ENCODE measurements at places on chromosomes 1 and 21.

DNA sequence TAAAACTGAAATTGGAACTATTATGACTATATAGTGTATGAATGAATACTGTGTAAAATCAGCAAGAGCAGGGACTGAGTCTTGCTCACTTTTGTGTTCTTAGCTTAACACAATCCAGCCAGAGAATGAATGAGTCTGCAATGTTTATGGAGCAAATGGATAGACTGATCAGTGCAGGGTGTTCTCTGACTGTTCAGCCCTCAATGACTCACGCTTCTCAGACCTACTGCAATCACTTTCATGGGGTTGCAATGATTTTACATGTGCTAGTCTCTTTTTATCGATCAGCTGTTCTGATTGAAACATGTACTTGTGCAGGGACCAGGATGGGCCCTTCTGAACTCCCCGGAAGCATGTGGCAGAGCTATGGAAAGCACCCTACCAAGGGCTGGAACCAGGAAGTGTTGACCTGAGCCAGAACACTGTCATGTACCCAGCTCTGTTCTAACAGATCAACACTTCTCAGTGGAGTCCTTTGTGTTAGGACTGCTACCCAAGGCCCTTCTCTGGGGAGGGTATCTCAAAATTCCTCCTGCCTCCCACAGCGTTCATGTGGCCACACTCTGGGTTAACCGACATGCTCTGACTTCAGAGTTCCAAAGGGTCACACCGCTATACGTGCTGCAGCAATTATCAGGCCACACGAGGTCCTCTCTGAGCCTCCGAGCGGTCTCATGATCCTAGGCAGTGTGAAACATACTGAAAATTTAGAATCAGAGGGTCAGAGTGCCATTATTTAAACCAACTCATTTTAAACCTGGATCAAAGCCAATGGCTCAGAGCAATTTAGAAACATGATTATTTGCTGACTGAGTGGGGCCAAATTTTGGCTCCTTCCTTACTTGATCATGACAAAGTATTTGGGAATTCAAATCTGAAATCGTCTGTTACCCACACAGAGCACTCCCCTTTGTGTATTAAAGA, 35.2 kb downstream of the GRIK1 start:
- peak; percentile 23 for DNase-seq

- no peak for DNase-seq
Measured at GRCh38 chr1:64811131-64811530, 66.3 kb downstream of the RAVER2 start.

DNA sequence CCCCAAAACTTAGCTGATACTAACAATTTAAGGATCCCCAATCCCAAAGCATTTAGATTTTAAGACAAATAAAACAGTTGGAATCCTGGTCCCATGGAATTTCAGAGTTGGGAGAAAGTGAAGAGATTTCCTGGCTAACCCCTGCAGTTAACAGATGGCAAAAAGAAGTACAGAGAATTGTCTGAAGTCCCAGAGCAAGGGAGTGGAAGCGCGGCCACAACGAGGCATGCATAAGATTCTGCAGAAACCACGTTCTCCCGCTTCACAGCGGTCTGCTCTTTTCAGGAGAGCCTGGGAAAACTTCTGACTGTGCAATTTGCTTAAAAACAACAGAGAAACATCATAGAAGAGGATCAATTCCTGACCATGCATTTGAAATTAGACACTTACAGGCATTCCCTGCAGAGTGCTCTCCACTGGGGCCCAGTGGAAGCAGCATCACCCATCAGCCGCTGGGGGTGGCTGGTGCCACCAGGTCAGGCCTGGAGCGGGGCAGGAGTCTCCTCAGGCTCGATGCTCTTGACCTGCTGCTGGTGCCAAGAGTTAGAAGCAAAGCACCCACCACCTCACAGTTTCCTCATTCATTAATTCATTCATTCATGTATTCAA, 226.7 kb upstream of the POU3F1 start:
- no peak for DNase-seq

DNA sequence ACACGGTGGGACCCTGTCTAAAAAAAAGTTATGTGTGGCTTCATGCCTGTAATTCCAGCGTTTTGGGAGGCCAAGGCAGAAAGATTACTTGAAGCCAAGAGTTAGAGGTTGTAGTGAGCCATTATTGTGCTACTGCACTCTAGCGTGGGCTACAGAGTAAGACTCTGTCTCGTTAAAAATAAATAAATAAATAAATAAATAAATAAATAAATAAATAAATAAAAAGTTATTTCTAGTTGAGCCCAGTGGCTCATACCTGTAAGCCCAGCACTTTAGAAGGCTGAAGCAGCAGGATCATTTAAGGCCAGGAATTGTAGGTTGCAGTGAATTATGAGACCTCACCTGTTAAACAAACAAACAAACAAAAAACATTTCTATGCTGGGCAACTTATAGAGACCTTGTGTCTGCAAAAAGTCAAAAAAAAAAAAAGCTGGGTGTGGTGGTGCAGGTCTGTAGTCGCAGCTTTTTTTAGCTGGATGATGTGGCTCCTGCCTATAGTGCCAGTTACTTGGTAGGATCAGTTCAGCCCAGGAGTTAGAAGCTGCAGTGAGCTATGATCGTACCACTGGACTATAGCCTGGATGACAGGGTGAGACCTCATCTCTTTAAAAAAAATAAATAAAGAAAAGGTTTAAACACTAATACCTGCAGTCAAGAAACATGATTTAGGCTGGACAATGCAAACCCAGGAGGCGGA, 25.6 kb downstream of the GON4L start:
- no peak for DNase-seq

DNA sequence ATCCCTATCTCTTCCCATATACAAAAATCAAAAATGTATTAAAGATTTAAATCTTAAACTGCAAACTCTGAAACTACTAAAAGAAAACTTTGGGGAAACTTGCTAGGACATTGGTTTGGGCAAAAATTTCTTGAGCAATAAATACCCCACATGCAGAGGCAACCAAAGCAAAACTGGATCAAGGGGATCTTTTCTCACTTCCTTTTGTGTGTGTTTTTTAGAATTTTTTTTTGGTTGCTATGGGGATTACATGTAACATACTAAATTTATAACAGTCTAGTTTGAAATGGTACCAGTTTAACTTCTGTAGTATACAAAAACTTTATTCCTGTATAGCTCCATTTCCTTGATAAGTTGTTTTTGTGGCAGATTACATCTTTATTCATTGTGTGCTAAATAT, 16.8 kb downstream of the MAST2 start:
- no peak for DNase-seq

DNA sequence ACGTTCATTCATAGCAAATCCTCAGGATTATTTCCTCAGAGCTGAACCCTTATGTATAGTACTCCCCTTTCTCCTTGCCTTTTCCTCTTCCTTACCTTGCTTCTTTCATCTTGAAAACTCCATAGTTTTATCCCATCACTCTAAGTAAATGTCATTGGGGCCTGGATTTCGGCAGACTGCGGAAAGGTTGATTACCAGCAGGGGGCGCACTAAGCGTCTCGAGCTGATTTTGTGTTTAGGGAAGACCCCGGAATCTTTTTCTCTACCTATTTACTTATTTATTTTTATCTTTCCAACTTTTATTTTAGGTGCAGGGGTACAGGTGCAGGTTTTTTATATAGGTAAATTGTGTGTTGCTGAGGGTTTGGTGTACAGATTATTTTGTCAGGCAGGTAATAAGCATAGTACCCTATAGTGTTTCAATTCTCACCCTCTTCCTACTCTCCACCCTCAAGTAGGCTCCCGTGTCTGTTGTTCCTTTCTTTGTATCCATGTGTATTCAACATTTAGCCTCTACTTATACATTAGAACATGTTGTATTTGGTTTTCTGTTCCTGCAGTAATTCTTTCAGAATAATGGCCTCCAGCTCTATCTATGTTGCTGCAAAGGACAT, 11.4 kb upstream of the MTARC1 start:
- DNase-seq, result peak; percentile 64

DNA sequence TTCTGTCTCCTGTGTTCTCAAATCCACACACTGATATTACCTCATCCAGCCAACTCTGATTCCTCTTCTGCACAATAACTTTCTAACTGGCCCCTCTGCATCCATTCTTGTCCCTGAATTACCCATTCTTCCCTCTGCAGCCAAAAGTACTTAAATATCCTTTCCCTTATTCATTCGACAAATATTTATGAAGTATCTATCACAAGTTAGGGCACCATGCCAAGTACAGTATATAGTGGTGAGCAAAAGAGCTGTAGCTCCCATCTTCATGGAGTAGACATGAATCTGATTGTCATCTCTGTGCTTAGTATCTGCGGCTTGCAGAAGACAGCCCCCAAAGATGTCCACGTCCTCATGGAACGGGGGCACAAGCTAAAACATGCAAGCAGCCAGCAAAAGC, 316.8 kb downstream of the SETD4 start:
- no peak for DNase-seq

DNA sequence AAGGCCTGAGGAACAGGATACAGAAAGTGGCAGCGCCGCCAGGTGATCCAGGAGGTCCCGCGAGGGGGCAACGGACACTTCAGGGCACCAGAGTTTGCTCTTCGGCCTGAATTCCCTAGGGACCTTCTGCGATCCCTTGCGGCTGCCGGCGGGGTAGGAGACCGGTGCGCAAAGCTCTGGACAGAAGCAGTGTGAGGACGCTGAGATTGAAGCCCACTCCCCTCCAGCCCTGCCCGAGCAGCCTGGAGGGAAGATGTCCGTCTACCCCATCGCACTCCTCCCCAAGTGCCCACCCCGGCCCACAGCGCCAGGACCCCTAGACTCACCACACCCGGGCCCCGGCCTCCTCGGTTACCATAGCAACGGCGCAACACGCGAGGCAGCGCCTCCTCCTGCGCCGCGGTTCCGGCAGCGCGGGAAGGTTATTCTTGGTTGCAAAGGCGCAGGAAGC, at the start of gene ANKRD45:
ANKRD45 (minus strand) TSS at position 361 of the 451 bp plus-strand sequence. CDS start 10,433 bp downstream, outside the sequence.
- DNase-seq, result peak; percentile 41

DNA sequence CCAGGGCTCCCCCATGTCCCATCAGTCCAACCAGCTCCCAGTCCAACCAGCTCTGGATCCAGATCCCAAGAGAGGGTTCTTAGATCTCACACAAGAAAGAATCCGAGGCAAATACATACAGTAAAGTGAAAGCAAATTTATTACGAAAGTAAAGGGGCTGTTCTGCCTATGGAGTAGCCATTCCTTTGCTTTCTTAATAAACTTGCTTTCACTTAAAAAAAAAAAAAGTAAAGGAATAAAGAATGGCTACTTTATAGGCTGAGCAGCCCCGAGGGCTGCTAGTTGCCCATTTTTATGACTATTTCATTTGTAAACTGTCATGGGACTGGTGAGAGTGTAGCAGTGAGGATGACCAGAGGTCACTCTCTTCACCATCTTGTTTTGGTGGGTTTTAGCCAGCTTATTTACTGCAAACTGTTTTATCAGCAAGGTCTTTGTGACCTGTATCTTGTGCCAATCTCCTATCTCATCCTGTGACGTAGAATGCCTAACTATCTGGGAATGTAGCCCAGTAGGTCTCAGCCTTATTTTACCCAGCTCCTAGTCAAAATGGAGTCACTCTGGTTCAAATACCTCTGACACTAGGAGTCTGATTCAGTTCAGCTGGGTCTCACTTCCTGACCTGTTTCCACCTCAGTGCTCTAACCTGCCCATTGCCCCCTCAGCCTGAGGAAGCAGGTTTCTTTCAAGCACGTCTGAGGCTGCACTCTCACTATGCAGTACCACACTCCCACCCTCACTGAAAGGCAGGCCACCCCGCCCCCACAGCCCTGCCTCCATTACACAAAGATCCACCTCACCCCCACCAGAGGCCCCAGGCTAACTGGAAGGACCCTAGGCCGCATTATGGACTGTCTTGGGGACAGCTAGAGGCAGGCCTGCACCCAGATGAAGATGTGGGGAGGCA, 26.5 kb upstream of the ATP2B4 start:
- DNase-seq, result no peak

DNA sequence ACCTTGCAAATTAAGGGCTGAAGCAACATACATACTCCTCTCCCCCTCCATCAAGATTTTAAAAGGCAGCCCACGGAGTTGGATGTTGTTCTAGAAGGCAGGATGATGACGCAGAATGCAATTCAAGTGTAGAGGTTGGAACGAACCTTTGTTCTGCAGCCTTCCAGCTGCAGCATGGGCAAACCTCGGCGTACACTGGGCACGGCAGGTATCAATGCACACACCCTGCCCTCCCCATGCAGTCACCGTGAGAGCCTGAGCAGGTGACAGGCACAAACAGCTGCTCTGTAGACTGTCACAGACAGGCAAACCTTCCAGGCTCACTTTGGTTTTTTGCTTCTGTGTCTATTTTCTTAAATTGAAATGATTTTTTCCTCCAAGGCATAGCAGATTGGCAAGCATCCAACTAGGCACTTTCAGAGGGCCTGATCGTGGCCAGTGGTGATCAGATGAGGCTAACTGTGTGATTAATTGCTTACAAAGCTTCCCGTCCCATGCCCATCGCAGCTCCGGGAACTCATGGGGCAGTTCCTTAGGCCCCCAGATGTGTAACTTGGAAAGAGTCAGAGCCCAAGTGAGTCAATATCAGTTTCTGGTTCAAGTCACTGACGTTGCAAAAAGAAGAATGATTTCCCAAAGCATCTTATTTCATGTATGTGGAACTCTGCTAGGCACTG, 82.3 kb downstream of the ITPKB start:
- peak; percentile 90 for DNase-seq

DNA sequence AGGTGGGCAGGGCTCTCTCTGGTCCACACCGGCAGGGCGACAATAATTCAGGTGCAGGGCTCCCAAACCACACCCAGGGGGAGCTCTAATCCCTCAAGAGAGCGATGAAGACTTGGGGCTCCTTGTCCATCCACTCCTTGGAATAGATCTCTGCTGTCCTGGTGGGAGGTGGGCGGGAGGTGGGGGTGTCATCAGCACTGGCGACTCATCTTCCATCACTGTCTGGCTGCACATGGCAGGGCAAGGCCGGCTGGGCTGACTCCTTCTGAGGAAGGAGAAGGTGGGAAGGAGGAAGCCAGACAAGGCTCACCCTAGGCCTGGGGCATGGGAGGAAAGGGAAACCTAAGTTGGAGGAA, 29.3 kb downstream of the TNNT2 start:
- DNase-seq, result peak; percentile 66

GRCh38 chr1:109484519-109484975, 842 bp downstream of the ATXN7L2 start:
- no peak for DNase-seq

- DNase-seq, result no peak
Measured at GRCh38 chr1:13892671-13893325, 192.8 kb downstream of the PRDM2 start.

DNA sequence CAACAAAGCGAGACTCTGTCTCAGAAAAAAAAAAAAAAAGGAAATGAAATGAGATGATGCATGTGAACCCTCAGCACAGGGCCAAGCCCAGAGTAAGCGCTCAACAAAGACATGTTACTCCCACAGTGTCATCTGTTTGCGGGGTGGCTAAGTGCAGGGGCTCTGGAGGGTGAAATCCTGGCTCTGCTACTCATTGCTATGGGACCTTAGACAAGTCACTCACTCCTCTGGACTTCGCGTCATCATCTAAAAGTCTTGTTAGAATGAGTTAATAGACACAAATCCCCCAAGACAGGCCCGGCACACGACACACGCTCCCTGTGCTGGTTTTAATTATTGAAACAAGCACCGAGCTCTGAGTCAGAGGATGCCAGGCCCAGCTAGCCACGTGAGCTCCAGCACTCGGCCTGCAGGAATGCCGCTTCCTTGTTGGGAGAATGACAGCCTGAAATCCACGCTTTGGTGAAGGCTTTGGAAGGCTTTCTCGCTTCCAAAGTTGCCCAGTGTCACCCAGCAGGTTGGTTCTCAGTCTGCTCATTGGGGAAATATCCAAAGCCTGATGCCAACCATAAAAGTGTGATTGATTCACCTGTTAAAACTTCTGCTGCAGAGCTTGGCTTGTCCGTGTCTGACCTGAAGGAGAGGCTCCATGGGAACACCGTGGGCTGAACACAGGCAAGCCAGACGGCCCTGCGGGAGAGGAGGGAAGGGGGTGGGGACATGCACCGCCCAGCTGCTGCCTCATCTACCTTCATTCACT, 36.7 kb upstream of the TARDBP start:
- peak; percentile 98 for DNase-seq

- no peak for DNase-seq
Measured at GRCh38 chr1:9452516-9453140, 86.6 kb upstream of the SLC25A33 start.
